ENCODE measurements at places on chromosomes 4 and X.

DNA sequence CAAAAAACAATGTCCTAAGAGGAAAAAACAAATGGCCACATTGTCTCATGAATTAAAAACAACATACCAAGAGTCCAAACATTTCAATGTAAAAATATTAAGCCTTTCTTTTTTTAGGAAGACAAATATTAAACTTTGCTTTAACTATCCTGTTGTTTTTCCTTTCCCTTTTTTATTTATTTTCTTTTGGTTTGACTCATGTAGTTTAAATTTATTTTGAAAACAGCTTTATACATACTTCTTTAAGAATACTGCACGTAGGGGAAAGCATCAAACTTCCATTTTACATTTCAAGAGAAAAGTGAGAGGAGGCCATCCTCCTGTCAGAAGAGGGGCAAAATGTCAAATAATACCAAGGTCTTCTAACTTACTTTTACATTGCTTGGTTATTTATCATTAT is 8.7 kb downstream of the GAB1 start:
- no peak for DNase-seq

DNA sequence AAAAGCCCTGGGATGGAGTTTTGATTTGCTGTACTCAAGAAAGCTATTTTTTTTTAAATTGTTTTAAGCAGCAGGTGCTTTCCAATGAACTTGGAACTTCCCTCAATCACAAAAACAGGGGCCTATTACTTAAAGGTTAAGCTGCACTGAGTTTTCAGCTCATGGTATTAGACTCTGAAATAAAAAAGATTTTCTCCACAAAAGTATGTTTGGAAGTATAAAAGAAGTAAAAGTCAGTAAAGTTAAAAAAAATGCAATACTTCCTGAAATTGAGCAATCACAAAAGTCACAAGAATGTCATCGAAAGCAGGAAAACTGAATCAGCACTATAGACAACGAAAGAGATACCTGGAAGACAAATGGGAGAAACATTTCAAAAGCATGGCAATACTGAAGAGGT is 38.9 kb upstream of the PLAC8 start:
- no peak for DNase-seq

- no peak for DNase-seq
These were observed 27.9 kb upstream of the TMSB4X start for GRCh38 chrX:12946838-12947544.

DNA sequence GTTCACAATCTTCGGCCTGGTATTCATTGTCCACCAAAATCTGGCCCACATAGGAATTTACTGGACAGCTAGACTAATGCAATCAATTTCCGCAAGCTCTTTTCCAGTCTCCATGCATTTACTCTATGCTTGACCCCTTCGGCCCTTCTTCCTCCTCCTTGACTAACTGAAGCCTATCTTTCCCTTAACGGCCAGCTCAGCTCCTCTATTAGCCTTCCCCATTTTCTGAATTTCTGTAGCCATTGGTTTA is 1.2 kb upstream of the PHKA2 start:
- DNase-seq: no peak

DNA sequence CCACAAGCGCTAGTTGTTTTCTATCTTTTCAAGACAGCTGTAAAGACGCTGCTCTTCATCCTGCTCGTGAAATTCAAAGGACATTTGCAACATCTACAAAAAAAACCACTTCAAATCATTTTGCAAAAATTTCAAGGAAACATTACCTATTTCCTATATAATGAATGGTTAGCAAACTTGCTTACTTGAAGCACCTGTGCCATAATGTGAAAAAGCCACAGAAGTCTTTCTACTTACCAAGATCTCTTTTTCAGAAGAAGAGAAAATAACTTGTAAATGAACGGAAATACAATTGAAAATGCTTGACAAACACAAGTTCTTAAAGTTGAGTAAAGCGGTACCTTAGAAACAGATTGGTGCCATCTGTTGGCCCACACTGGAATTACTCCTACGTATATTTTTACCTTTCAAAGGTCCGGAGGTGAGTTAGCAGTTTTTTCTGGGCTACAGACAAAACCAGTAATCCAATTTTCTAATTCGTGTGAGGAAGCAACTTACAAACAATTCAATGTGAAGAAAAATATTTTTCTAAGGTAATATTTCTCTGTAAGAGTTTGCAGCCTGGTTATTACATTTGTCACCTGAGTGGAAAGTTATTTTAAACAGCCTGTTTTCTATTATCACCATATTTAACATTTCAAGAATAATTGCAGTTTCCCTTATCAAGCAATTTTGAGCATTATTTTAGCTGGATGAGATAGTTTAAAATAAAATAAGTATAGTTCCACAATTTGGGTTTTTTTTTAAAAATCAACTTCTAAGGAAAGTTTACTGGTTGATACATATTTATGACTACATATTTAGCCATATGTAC is at the start of gene TLR6:
Gene TLR6, minus strand, starts transcription at position 294 of the 814 bp plus-strand sequence. CDS start 27,344 bp downstream, outside the sequence.
- no peak for DNase-seq
